ENCODE measurements at places on chromosomes 3 and 15.

DNA sequence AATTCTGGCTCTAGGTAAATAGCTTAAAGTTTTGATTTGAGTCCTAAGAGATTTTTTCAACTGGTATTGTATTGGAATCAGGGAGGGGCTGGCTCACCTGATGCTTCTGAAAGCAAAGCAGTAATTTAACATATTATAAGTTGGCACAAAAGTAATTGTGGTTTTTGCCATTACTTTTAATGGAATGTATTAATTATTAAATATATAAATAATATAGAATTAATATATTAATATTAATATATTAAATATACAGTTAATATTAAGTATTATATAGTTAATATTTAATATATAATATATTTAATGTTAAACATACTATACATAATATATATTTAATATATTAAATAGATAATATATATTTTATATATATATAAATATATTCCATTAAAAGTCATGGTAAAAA lies 10.4 kb downstream of the RSRC1 start:
- DNase-seq: no peak

- no peak for DNase-seq
These were observed 43.9 kb downstream of the GABRA5 start for GRCh38 chr15:26910715-26911114.

DNA sequence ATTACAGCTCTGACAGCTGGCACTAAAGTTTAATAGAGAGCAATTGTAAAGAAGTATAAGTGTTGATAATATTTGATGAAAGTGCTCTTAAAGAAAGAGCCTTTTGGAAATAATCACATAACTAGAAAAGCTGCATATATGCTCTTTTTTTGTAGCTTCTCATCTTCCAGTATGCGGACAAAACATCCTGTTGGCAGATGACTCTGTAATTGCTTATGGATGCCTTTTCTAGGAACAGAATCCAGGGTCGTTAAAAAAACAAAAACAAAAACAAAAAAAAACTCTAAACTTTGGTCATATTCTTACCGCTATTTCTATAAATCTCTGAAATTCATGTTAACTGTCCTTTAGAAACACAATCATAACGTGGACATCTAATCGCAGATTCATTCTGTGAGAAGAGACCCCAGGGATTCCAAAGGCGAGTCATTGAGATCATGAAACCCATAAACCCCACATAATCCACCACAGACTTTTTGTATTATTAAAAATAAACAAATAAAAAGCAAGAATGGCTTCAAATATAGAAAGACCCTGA lies 109.8 kb downstream of the EPHA3 start:
- no peak for DNase-seq

- peak; percentile 12 for DNase-seq
These were observed 96.3 kb downstream of the STT3B start for GRCh38 chr3:31629054-31629453.

DNA sequence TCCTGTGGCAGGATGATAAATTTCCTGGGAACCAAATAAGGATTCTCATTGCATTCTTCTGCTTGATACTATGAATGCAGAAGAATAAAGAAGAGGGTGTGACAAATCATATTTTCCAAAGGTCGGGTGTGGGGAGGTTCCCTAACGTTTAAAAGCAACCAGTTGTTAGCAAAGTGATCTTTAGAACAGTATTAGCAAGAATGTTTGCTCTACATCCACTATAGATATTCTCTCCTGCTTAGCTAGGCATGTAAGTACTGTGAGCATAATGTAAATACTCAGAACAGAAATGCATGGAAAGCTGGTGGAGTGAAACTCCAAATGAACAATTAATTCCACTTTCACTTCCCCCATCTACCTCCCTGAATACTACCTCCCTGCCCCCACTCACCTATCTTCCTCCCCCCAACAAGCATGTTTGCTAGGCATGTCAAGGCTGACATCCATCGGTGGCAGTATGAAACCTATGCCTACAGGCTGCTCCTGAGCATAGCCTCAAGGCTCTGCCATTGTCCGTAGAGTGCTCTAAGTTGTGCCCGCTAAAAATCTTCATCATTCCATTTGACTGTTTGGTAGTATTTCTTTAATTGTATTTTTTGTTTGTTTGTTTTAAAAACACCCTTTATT lies 329.7 kb downstream of the TIGIT start:
- DNase-seq: no peak

DNA sequence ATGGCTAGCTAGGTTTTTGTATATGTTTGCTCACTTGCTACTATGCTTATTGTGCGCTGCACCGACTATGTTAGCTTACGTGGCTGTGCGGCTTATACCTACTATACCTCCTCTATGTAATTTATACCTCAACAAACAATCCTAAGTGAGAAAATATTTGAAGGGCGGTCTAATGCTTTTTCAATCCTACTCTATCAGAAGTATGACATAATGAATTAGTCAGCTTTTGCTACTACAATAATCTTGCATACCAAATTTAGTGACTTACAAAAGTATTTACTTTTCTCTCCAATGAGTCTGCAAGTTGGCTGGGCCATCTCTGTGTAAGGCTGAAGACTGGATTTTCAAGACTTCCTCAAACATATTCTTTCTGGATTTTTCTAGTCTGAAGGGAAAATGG lies 391.2 kb upstream of the NECTIN3 start:
- DNase-seq: no peak

GRCh38 chr3:197000211-197000610 lies 29.4 kb downstream of the MELTF start:
- no peak for DNase-seq

GRCh38 chr3:8841472-8841871 lies 72.1 kb upstream of the OXTR start:
- no peak for DNase-seq

GRCh38 chr15:96354731-96355567 lies 24.4 kb downstream of the NR2F2 start:
- DNase-seq: no peak

GRCh38 chr15:89149501-89150101 lies 61.3 kb downstream of the ABHD2 start:
- no peak for DNase-seq

DNA sequence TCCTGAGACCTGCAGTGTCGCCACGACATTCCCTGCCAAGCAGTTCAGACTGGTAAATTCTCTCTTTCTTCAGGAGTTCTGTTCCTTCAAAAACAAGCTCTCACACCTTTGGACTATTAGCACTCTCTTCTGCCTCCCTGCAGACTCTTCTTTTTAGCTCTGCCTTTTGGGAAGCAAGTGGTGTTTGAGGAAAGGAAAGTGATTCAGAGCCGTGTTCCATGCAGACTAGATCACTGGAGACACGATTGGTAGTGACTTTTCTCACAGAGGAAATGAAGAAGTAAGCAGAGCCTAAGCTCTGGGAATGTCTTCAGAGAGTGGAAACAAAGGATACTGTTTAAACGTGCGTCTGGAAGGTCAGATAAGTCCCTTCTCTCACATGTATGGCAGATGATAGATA lies 270.6 kb upstream of the TPRG1 start:
- DNase-seq: no peak

- DNase-seq: no peak
These were observed 149.9 kb downstream of the NEK10 start for GRCh38 chr3:27219127-27219845.

- no peak for DNase-seq
These were observed 11.2 kb upstream of the KBTBD12 start for GRCh38 chr3:127903611-127904375.

DNA sequence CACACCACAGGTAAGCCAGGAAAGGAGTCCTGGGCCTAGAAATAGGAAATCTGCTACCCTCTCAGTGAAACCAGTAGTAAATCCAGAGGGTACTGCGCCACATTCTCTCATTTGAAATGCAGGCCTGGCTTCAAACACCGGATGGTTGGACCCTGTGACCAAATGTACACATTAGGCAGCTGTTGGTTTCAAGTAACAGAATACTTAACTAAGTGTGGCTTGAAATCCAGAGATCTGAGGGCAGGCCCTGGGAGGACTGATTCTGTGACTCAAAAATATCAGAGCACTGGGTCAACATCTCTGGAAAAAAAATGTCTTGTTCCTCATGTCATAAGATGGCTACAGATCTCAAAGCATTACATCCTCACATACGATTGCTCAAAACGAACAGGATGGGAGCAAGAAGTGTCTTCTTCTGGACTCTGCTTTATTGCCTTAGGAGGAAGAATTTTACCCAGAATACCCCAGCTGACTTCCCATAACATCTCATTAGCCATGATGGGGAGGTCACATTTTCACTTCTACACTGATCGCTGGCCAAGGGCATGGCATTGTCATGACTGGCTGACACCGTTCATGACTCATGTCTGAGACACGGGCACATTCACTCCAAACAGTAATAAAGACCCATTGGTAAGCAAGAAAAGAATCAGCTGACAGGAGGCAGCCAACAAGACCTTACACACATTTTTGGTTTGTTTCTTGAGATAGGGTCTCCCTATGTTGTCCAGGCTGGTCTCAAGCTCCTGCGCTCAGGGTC lies 166.0 kb downstream of the ARRDC4 start:
- DNase-seq: no peak

- no peak for DNase-seq
These were observed 81.9 kb upstream of the ADAMTSL3 start for GRCh38 chr15:83571820-83572707.

DNA sequence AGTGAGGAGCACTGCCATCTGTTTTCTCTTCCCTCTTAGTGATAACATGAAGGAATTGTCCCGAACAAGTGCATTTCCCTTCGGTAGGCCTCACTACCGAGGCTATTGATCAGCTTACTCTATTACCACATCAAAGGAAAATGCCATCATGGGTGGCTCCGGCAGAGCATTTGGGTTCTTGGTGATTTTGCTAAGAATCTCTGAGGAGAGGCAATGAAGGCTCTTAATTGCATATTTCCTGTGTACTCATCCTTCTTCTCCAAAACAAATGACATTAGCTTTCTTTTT lies 35.3 kb downstream of the CHRD start:
- DNase-seq: no peak

- no peak for DNase-seq
These were observed 603 bp downstream of the SCAPER start for GRCh38 chr15:76904461-76905012.

- DNase-seq: no peak
These were observed 281.7 kb upstream of the ROPN1 start for GRCh38 chr3:124273651-124274050.

- no peak for DNase-seq
These were observed 38.8 kb upstream of the TIMP4 start for GRCh38 chr3:12197475-12197874.

DNA sequence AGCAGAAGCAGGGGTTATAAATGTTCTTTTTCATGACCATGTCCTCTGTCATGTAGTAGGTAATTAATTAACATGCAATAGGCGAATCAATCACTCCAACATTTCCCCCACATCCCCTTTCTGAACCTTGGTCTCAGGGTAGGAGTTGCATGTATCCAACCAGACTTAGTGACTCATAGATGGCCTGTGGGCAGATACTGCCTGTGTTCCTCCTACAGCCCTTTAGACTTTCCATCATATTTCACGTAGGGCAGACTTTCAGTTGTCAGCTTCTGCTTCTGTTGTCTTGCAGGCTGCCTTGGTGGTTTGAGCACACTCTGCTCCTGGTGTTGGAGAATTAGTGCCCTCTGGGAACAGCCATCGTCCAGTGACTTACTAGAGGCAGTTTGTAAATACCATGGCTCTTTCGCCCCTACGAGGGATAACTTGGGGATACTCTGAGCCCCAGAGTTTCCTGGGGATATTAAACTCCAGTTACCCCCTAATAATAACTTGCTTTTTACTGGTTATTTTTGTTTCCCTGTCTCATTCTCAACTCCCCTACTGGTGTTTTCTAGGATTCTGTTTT lies 244.4 kb downstream of the EDEM1 start:
- DNase-seq: peak; percentile 80

- DNase-seq: no peak
These were observed 565.4 kb downstream of the ROBO2 start for GRCh38 chr3:77605308-77605707.

- no peak for DNase-seq
These were observed 102.4 kb downstream of the ETFA start for GRCh38 chr15:76208786-76209424.

DNA sequence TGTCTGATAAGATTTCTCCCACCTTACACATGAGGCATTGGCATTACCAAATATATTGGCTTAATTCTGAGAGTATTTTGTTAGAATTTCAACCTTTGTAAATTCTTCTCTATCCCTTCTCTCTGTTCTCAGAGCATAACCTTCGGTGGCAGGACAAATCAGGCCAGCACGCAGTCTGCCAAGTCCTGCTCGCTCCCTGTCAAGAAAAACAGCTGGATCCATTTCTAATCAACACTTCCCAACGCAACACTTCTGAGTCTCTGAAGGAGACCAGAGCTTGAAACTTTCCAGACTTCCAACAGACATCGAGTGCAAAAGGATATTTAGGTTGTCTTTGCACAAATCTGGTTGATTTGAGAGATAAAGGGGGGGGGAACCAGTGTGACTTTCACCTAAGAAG lies 125.7 kb downstream of the SV2B start:
- DNase-seq: no peak

DNA sequence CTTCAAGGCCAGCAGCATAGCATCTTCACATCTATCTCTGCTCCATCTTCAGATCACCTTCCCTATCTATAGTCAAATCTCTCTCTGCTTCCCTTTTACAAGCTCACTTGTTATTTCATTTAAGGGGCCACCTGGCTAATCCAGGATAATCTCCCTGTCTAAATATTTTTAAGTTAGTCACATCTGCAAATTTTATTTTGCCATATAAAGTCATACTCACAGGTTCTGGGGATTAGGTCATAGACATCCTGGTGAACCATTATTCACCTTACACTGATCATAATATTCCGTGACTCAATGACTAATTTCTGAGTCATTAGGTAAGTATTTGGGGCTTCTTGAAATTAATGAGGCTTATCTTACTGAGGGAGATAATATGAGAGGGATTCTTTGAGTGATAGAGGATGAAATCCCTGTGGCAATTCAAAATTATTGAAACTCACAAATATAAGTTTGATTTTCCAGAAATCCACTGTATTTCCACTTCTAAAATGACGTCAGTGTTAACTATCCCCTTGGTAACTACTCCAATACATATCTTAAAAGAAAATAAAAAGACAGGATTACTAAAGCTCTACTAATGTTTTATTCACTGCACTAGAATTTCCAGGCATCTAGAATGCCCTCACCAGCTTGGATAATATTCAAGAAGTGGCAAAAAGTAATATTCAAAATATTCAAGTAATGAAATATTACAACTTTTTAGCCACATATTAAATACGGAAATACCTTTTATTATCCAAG lies 93.7 kb upstream of the RBMS3 start:
- DNase-seq: no peak

DNA sequence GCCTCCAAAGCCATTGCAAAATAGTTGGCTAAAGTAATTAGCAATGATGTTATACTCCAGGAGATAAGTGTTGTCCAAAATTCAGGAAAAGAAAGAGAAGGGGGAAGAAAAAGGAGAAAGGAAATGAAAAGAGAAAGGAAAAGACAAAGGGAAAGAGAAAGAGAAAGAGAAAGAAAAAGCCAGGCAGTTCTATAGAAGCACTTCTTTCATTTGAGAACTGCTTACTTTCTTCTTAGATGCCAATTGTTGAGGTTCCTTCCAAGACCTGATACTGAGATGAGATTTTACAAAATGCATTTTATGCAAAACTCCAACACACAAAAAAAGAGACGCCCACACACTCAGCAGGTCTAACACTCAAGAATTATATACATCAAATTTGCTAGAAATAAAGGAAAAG lies 298.4 kb downstream of the KCNH8 start:
- DNase-seq: no peak

Measured in KG1 (cell line).